ENCODE measurements at places on chromosomes 7 and 10.

GRCh38 chr10:111087968-111088505 is 11.2 kb downstream of the ADRA2A start:
- H3K36me3 ChIP-seq = no peaks in the 10 kb centered on the region
- H3K4me3 ChIP-seq = no peak overlapping the region
- no peak overlapping the region for H3K27ac ChIP-seq
- DNase-seq = no peak
- H3K27me3 ChIP-seq = peaks cover 2% of the 10 kb centered on the region

- no peaks in the 10 kb centered on the region for H3K36me3 ChIP-seq
- no peak for DNase-seq
- H3K27me3 ChIP-seq = no peaks in the 10 kb centered on the region
- no peak overlapping the region for H3K27ac ChIP-seq
Observed at GRCh38 chr10:100569687-100570481, 34.1 kb downstream of the HIF1AN start.

DNA sequence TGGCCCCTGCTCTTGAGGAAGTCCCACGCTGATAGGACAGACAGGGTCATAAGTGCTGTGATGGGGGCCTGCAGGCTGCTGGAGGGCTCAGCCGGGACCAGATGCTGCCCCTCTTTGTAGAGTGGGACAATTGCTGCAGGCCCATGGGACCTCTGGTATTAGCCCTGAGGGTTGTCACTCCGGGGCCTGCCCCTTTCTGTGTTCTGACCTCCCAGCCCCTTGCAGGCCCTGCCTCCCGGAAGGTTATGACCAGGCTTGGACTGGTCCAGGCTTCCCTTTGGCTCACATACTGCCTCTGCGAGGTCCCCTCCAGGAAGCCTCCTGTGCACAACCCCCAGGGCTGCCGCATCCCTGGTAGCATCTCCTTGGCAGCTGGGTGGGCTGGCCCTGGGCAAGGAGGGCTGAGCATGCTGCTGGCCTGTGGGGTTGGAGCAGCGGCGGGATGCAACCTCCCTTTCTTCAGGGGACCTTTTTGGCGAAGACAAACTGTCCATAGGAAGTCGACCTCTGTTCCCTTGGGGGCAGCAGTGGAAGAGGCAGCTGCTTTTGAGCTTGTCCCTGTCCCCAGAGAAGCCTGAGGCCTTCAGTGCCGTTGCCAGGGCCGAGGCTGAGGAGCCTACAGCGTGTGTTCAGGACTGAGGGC is 8.8 kb downstream of the LIMK1 start:
- no peaks in the 10 kb centered on the region for H3K4me1 ChIP-seq
- H3K36me3 ChIP-seq = no peaks in the 10 kb centered on the region
- DNase-seq = no peak
- H3K4me3 ChIP-seq = no peak overlapping the region
- no peaks in the 10 kb centered on the region for H3K27me3 ChIP-seq

GRCh38 chr7:81430150-81430549 is 339.7 kb downstream of the HGF start:
- H3K27ac ChIP-seq = no peak overlapping the region
- H3K4me3 ChIP-seq = no peak overlapping the region

- H3K4me3 ChIP-seq = no peak overlapping the region
- H3K36me3 ChIP-seq = peaks cover 5% of the 10 kb centered on the region
- no peak for DNase-seq
- H3K27me3 ChIP-seq = no peaks in the 10 kb centered on the region
- H3K4me1 ChIP-seq = no peaks in the 10 kb centered on the region
- no peak overlapping the region for H3K27ac ChIP-seq
Observed at GRCh38 chr7:139586286-139586685, 62.8 kb downstream of the CLEC2L start.

GRCh38 chr7:126958367-126958766 is 294.4 kb downstream of the GRM8 start:
- H3K27ac ChIP-seq = no peak overlapping the region
- no peaks in the 10 kb centered on the region for H3K36me3 ChIP-seq
- no peaks in the 10 kb centered on the region for H3K27me3 ChIP-seq
- no peaks in the 10 kb centered on the region for H3K4me1 ChIP-seq

- no peaks in the 10 kb centered on the region for H3K36me3 ChIP-seq
- H3K27ac ChIP-seq = no peak overlapping the region
- H3K27me3 ChIP-seq = no peaks in the 10 kb centered on the region
- no peaks in the 10 kb centered on the region for H3K4me1 ChIP-seq
Observed at GRCh38 chr10:5514226-5514850, 10.4 kb upstream of the CALML3 start.

DNA sequence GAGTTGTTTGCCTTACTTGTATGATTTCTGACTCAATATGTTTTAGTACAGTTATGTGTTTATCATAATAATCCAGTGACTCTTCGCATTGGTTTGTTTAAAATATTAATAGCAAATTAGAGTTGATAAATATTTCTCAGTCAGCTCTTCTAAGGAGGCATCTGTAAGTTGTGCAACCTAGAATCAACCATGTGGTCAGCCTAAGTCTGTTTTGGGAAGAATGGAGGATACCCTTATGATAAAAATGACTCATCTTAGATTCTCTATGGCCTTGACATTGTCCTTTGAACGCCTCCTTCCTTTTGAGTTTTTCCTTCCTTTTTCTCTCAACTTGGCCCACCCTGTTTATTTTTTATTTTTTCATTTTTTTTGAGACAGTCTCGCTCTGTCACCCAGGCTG is 18.8 kb downstream of the DNAJC9 start:
- H3K27me3 ChIP-seq = no peaks in the 10 kb centered on the region
- no peaks in the 10 kb centered on the region for H3K4me1 ChIP-seq
- no peak overlapping the region for H3K4me3 ChIP-seq
- H3K27ac ChIP-seq = no peak overlapping the region
- no peaks in the 10 kb centered on the region for H3K36me3 ChIP-seq
- DNase-seq = no peak

DNA sequence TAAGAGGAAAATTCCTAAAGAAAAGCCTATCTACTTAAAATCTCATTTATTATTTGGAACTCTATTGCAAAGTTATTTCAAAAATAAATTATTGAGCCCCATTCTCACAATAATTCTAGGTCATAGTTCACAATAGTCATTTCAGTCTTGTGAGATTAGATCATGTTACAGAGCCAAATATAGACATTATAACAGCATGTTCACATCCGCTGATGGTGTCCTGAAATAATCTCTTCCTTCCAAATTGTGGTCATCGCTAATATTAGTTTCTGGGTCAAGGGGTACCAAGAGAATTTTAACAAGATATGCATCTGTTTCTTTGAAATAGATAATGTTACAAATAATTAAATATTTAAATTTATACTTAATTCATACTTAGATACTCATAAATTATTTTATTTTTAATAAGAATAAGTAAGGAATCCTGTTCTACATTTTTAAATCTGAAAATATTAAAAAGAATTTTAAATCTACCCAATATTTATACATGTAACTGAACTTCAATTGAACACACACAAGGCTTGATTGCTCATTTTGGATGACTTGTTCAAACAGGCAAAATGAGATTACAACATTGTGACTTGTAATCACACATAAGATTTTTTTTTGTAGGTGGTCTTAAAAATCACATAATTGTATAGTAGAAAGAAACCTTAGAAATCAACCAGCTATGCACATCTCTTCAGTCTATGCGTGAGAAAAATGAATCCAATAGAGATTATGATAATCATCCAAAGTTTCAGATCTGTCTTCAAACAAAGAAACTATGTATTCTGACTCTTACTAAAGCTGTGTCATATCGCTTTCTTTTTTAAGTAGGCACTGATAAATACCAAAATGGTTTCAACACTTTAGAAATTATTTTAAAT is 13.1 kb downstream of the GNAT3 start:
- H3K4me1 ChIP-seq = no peaks in the 10 kb centered on the region
- no peak overlapping the region for H3K4me3 ChIP-seq
- H3K36me3 ChIP-seq = no peaks in the 10 kb centered on the region
- no peak overlapping the region for H3K27ac ChIP-seq
- H3K27me3 ChIP-seq = no peaks in the 10 kb centered on the region

- H3K4me1 ChIP-seq = no peaks in the 10 kb centered on the region
- no peak for DNase-seq
- H3K27me3 ChIP-seq = no peaks in the 10 kb centered on the region
- no peaks in the 10 kb centered on the region for H3K36me3 ChIP-seq
- H3K4me3 ChIP-seq = no peak overlapping the region
Observed at GRCh38 chr7:141042222-141043193, 27.8 kb upstream of the MRPS33 start.

GRCh38 chr7:41244246-41244645 is 458.6 kb downstream of the INHBA start:
- DNase-seq = no peak
- no peaks in the 10 kb centered on the region for H3K36me3 ChIP-seq
- H3K4me3 ChIP-seq = no peak overlapping the region
- no peak overlapping the region for H3K27ac ChIP-seq

DNA sequence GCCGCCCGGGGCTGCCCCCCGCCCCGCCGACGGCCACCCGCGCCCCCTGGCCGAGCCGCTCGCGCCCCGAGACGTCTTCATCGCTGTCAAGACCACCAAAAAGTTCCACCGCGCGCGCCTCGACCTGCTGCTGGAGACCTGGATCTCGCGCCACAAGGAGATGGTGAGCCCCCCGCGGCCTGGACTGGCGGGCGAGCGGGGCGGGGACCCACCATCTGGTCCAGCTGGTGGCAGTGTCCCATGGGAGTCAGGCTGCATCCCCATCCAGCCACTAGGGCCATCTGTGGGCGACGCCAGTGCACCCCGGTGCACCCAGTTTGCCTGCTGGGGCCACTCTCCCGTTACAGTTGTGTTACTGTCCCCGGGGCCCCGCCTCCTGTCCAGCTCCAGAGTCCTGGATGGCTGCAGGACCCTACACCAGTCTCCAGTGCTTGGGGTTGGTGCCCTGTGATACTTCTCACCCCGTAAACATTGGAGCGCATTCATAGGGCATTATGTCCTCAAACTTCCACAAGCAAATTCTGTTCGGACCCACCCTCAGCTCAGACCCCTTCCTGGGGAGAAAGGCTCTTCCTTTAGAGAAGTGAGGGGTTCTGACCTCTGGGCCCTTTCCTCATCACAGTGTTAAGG is 672 bp downstream of the LFNG start:
- no peaks in the 10 kb centered on the region for H3K4me1 ChIP-seq
- no peak for DNase-seq
- H3K4me3 ChIP-seq = no peak overlapping the region
- H3K36me3 ChIP-seq = no peaks in the 10 kb centered on the region
- H3K27ac ChIP-seq = no peak overlapping the region
- H3K27me3 ChIP-seq = no peaks in the 10 kb centered on the region

- no peak for DNase-seq
- no peak overlapping the region for H3K4me3 ChIP-seq
- H3K27ac ChIP-seq = no peak overlapping the region
- peaks cover 7% of the 10 kb centered on the region for H3K36me3 ChIP-seq
- no peaks in the 10 kb centered on the region for H3K4me1 ChIP-seq
Observed at GRCh38 chr10:94224656-94225055, 138.1 kb downstream of the NOC3L start.

GRCh38 chr7:117347480-117347879 is 24.6 kb upstream of the WNT2 start:
- no peak for DNase-seq
- H3K36me3 ChIP-seq = no peaks in the 10 kb centered on the region
- H3K27me3 ChIP-seq = no peaks in the 10 kb centered on the region
- H3K4me3 ChIP-seq = no peak overlapping the region
- no peak overlapping the region for H3K27ac ChIP-seq
